Activated naive CD8-positive, alpha-beta T cell treated with anti-CD3 and anti-CD28 coated beads for 36 hours (primary cell): ENCODE measurements at places on chromosomes 7 and 10.
A peak's percentile ranks its signal among the peaks of the same experiment; 100 is the strongest.

DNA sequence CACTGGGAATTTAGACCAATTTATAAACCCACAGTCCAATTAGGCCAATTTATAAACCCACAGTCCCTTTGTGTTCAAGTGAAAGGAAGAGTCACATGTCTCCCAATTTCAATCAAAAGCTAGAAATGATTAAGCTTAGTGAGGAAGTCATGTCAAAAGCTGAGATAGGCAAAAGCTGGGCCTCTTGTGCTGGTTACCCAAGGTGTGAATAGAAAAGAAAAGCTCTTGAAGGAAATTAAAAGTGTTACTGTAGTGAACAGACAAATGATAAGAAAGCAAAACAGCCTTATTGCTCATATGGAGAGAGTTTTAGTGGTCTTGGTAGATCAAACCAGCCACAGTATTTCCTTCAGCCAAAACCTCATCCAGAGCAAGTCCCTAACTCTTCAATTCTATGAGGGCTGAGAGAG lies 245.0 kb downstream of the HDAC9 start:
- no peak overlapping the region for H3K27ac ChIP-seq
- no peaks in the 10 kb centered on the region for H3K27me3 ChIP-seq
- H3K4me3 ChIP-seq, result no peak overlapping the region
- H3K36me3 ChIP-seq, result no peaks in the 10 kb centered on the region

GRCh38 chr7:132654150-132654549 lies 77.9 kb upstream of the PLXNA4 start:
- peak overlapping the region; percentile 33 for H3K4me3 ChIP-seq
- DNase-seq, result no peak
- no peaks in the 10 kb centered on the region for H3K36me3 ChIP-seq
- H3K27ac ChIP-seq, result peak overlapping the region; percentile 57
- peaks cover 15% of the 10 kb centered on the region for H3K4me1 ChIP-seq

GRCh38 chr10:209357-209756 lies 74.1 kb downstream of the ZMYND11 start:
- H3K27me3 ChIP-seq, result no peaks in the 10 kb centered on the region
- peaks cover 26% of the 10 kb centered on the region for H3K36me3 ChIP-seq
- H3K4me3 ChIP-seq, result no peak overlapping the region
- no peaks in the 10 kb centered on the region for H3K4me1 ChIP-seq

DNA sequence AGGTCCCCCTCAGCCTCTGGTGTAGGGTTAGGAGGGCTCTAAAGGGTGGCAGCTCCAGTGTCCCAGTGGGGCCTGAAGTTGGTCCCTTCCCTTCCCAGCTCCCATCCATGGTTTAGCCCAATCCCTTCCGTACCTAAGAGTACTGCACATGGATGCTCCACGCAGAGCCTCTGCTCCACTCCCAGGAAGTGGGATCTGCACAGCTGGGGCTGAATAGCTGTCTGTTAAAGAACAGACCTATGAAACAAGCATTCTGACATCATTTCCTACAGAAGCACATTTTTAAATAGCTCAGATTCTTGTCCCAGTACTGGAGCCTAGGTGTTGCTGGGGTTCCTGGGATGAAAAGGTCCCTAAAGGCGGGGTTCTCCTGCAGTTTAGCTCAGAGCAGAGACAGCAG lies 135.9 kb downstream of the ZMYND11 start:
- no peaks in the 10 kb centered on the region for H3K27me3 ChIP-seq
- H3K36me3 ChIP-seq, result no peaks in the 10 kb centered on the region
- no peak overlapping the region for H3K4me3 ChIP-seq
- no peaks in the 10 kb centered on the region for H3K4me1 ChIP-seq
- no peak for DNase-seq

GRCh38 chr10:116765648-116766081 lies 23.3 kb upstream of the HSPA12A start:
- H3K27ac ChIP-seq, result no peak overlapping the region
- peaks cover 5% of the 10 kb centered on the region for H3K4me1 ChIP-seq
- DNase-seq, result peak; percentile 22
- H3K36me3 ChIP-seq, result no peaks in the 10 kb centered on the region
- H3K4me3 ChIP-seq, result no peak overlapping the region
